Subcutaneous preadipocyte (primary cell): ENCODE measurements at places on chromosomes 12 and 14. TPM values are rescaled to one million over a fixed set of nuclear protein-coding genes. Genes with fewer than 3 reads are reported as not detected.

The TBX3 gene
- 79.4 and 113 TPM in 2 replicates for total RNA-seq

The C14orf39 gene
- total RNA-seq, result 0.20 TPM in 1 of 2 replicates, not detected in the other

The EID3 gene
- total RNA-seq, result 8.1 and 10.2 TPM in 2 replicates

The RERG gene
- not detected in 2 replicates for total RNA-seq

The TMEM253 gene
- total RNA-seq, result under 0.01 TPM in 1 of 2 replicates, not detected in the other

The KRT4 gene
- not detected in 2 replicates for total RNA-seq

The SLC10A1 gene
- total RNA-seq, result not detected in 2 replicates

The LBHD2 gene
- total RNA-seq, result not detected in 2 replicates

The BDKRB2 gene
- 50.8 and 77.9 TPM in 2 replicates for total RNA-seq

The BRF1 gene
- total RNA-seq, result 29.8 and 40.1 TPM in 2 replicates
